ENCODE measurements at places on chromosomes 7 and 10.

DNA sequence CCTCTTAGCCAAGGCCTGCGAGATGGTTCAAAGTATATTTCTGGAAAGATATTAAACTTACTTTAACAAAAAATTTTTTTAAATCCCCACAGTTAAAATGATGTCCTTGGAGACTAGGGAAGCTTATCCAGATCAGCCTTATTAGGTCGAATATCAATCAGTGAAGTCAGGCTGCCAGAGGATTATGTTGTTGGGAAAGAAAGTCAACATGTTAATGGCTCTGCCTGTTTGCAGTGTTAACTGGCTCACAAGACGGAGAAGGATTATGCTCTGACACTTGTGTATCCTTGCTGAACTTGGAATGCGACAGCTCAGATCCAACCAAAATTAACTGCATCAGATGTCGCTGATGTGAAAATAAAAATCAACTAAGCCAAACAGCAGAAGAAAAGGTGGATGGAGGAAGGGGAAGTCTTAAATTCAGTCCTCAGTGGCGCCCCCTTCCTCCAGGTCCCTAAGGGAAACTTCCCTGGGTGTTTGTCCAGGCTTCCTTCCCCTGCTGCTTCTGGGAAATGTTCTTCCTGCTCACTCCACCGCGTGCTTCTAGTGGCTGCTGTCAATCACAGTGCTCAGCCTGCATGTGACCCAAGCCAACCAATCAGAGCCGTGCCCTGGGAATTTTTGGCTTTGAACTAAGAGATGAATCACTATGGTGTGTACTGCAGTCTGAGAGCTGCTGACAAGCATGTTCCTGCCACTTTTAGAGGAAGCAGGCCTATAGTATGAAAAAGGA, 690.4 kb upstream of the NRP1 start:
- peak; percentile 4 for DNase-seq

DNA sequence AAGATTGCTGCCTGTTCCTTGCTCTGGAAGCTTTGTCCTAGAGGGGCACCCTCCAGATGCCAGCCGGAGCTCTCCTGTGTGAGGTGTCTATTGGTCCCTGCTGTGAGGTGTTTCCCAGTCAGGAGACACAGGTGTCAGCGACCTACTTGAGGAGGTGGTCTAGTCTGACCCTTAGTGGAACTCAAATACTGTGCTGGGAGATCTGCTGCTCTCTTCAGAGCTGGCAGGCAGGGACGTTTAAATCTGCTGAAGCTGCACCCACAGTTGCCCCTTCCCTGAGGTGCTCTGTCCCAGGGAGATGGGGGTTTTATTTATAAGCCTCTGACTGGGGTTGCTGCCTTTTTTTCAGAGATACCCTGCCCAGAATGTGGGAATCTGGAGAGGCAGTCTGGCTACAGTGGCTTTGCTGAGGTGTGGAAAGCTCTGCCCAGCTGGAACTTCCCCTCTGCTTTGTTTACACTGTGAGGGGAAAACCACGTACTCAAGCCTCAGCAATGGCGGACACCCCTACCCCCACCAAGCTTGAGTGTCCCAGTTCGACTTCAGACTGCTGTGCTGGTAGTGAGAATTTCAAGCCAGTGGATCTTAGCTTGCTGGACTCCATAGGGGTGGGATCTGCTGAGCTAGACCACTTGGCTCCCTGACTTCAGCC, 119.2 kb downstream of the PPP1R9A start:
- DNase-seq: no peak

DNA sequence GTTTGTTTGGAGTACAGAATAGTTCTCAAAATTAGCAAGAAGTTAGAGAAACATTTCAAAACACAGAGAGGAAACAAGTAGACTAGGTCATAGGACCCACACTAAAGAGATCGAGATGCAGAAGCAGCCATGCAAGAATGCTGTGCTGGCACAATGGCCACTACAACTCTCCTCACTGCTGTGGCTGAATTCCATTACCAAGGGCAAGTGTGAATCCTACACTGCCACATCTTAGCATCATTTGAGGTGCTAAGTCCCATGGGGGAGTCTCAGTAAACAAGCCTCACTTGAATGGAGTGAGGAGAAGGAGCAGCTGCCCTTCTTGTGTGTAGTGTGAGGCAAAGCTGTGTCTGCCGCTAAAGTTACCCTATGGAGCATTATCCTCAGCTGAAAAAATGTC, 56.7 kb downstream of the PCLO start:
- no peak for DNase-seq

DNA sequence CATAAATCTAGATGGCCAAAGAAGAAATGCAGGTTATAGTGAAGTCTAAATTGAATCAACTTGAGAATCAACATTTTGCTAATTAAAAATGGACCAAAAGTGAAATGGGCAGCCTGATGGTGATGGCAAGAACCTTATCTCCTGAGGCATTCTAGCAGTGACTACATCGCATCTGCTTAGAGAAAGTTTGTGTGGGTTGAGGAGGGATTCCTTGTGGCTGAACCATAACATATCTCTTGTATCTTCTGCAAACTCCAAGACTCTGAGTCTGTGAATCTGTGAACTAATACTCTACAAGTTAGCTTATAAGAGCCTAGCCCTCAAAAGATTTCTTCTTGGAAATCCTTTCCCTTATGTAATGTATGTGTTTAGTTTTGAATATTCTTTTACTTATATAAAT, 85.6 kb downstream of the PRKG1 start:
- DNase-seq: no peak

- no peak for DNase-seq
These were observed 16.8 kb upstream of the MTPN start for GRCh38 chr7:135993950-135994349.

Data from fibroblast of the conjunctiva (primary cell).